ENCODE measurements at places on chromosomes 12 and 14.

DNA sequence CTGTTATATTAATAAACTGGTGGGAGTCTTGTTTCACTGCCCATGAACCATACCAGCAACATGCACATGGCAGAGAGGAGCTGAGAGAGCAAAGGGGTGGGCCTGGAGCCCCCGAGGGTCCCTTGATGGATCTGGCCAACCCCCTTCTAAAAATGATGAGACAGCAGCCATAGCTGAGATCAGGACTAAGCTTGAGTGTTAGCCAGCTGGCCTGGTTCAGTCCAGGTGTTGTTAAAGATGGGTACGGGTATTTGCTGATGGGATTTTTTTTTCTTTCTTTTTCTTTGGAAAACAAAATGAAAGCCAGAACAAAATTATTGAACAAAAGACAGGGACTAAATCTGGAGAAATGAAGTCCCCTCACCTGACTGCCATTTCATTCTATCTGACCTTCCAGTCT is 16.0 kb downstream of the PCBP2 start:
- H3K36me3 ChIP-seq = peaks cover 100% of the 10 kb centered on the region
- H3K4me3 ChIP-seq = no peak overlapping the region
- H3K27me3 ChIP-seq = no peaks in the 10 kb centered on the region
- no peak overlapping the region for H3K27ac ChIP-seq
- H3K4me1 ChIP-seq = peaks cover 48% of the 10 kb centered on the region

- no peak overlapping the region for H3K27ac ChIP-seq
- DNase-seq = no peak
- H3K36me3 ChIP-seq = no peaks in the 10 kb centered on the region
Observed at GRCh38 chr12:53807322-53807860, 55.6 kb upstream of the CISTR start.

- peaks cover 2% of the 10 kb centered on the region for H3K36me3 ChIP-seq
- H3K27me3 ChIP-seq = no peaks in the 10 kb centered on the region
- H3K4me1 ChIP-seq = no peaks in the 10 kb centered on the region
- DNase-seq = no peak
- no peak overlapping the region for H3K27ac ChIP-seq
- no peak overlapping the region for H3K4me3 ChIP-seq
Observed at GRCh38 chr12:64733857-64734256, 25.3 kb downstream of the GNS start.

DNA sequence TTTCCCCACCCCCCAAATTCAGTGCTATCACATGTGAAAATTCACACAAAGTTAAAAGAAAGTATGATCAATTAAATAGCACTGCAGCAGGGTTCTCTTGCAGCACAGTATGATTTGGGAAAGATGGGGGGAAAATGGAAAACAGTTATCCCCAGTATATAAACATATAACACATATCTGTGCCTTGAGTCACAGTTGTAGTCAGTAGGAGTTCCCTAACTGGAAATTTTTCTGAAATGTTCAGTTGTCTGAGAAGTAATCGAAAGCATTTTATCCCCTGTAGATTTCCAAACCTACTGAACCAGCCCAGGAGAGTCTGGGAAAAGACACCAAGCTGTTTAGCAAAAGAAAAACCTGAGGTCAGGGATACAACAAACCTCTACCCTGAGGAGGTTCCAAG is 47.0 kb downstream of the C12orf50 start:
- no peak for DNase-seq
- no peaks in the 10 kb centered on the region for H3K36me3 ChIP-seq
- H3K4me3 ChIP-seq = no peak overlapping the region
- H3K27ac ChIP-seq = no peak overlapping the region
- no peaks in the 10 kb centered on the region for H3K27me3 ChIP-seq

- no peak overlapping the region for H3K4me3 ChIP-seq
- no peaks in the 10 kb centered on the region for H3K4me1 ChIP-seq
- H3K27ac ChIP-seq = no peak overlapping the region
- no peak for DNase-seq
- no peaks in the 10 kb centered on the region for H3K36me3 ChIP-seq
Observed at GRCh38 chr14:65487783-65488494, 75.4 kb downstream of the FUT8 start.

DNA sequence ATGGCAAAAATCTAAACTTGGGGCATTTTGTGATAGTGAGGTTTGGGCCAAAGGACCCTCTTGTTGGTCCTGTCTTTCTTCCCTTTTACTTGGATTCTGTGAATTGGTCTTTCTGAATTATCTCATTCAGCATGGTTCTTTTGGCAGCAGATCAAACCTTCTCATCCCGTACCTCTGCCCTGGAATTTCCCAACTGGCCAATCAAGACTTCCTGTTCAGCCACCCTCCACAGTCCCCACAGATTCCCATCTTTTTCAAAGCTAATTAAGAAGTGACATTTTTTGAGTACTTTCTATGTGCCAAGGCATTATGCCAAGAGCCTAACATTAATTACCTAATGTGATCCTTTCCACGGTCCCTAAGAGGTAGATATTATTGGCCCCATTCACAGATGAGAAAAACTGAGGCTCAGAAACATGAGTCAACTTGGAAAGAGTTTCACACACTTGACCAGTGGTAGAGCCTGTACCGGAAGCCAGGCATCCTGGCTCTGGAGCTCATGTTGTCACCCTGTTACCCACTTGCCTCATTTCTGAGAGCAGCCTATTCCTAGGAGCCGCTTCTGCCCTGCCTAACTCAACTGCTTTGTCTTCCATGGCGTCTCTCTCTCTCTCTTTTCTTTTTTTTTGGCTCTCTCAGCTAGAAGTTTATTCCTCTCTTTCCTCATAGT is 135.9 kb downstream of the C12orf75 start:
- H3K27me3 ChIP-seq = no peaks in the 10 kb centered on the region
- no peak overlapping the region for H3K27ac ChIP-seq
- H3K36me3 ChIP-seq = no peaks in the 10 kb centered on the region
- H3K4me3 ChIP-seq = no peak overlapping the region
- H3K4me1 ChIP-seq = no peaks in the 10 kb centered on the region

DNA sequence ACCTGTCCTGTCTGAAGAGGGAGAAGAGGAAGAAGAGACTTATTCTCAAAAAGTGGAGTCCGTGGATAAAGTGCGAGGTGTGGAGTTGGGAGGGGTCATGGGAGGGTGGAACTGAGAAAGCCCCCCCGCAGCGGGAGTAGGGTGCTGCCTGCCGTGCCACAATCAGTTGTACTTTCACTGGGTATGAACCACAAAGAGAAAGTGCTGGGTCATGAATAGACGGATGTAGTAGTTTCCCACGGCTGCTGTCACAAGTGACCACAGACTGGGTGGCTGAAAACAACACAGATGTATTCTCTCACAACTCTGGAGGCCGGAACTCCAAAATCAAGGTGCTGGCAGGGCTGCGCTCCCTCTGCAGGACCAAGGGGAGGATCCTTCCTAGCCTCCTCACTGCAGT is 5.5 kb downstream of the DNAH10 start:
- H3K36me3 ChIP-seq = no peaks in the 10 kb centered on the region
- no peaks in the 10 kb centered on the region for H3K27me3 ChIP-seq
- DNase-seq = no peak

GRCh38 chr12:104131609-104132008 is 6.4 kb downstream of the NFYB start:
- H3K27ac ChIP-seq = no peak overlapping the region
- no peaks in the 10 kb centered on the region for H3K27me3 ChIP-seq
- no peak overlapping the region for H3K4me3 ChIP-seq
- no peaks in the 10 kb centered on the region for H3K36me3 ChIP-seq

DNA sequence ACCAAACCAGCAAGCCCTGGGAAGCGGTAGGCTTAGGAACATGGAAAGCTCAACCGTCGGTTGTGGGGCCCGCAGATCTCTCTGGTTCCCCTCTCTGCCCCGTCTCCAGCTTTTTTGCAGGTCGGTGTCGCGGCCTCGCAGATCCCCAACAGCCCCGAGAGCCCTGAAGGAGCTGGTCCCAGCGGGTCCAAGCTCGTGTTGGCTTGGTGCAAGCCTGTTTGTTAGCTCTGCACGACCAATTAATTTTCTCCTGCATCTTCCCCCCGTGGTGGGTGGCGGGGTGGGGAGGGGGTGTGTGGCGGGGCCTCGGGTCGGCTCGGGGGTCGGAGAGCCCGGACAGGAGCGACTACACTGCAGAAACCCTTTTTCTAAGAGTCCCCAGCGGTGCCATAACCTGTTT is 449 bp upstream of the SLC24A4 start:
- DNase-seq = no peak
- no peak overlapping the region for H3K27ac ChIP-seq
- no peaks in the 10 kb centered on the region for H3K27me3 ChIP-seq
- H3K4me3 ChIP-seq = no peak overlapping the region
- H3K4me1 ChIP-seq = peaks cover 23% of the 10 kb centered on the region

GRCh38 chr12:81564237-81564636 is 194.9 kb downstream of the PPFIA2 start:
- no peaks in the 10 kb centered on the region for H3K4me1 ChIP-seq
- H3K27ac ChIP-seq = no peak overlapping the region
- H3K4me3 ChIP-seq = no peak overlapping the region
- DNase-seq = no peak
- no peaks in the 10 kb centered on the region for H3K27me3 ChIP-seq
